ENCODE measurements at places on chromosomes 2 and 18.

GRCh38 chr2:238169048-238169707, 10.4 kb downstream of the ERFE start:
- no peak for DNase-seq

DNA sequence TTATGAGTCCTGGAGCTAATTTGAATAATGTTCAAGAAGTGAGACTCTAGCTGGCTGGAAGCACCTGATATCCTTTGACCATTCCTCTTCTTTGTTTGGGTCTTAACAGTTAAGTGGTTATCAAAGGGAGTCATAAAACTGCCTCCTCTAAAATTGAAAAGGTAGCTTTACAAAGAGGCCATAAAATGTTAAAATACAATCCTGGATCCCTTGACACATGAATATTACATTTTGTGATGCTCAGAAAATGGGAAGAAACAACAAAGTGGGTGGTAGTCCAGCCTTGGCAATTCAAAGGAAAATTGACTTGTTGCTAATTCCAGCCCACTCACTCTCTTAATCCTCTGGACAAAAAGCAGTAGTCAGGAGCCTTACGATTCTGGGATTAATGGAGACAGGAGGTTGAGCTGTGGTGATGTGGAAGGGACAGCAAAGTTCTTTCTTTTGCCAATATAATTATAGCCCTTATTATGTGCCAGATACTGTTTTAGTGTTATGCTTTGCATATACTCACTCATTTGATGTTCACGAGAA, 339.2 kb downstream of the PDE11A start:
- DNase-seq = no peak

- DNase-seq = no peak
Observed at GRCh38 chr18:51721388-51721787, 523.9 kb upstream of the MEX3C start.

GRCh38 chr2:100654611-100655010, 91.8 kb downstream of the PDCL3 start:
- DNase-seq = no peak

GRCh38 chr2:47272031-47272864, 117.1 kb upstream of the STPG4 start:
- DNase-seq = peak; percentile 71

- peak; percentile 56 for DNase-seq
Observed at GRCh38 chr2:186589612-186590349, at the start of gene ITGAV. Gene ITGAV, plus strand, starts transcription at chr2:186590056. Its CDS starts 283 bp downstream, at chr2:186590339.

GRCh38 chr18:3085612-3086011, 72.7 kb upstream of the LPIN2 start:
- no peak for DNase-seq

Measured in NCI-H187 (cell line).